ENCODE measurements at places on chromosomes 2 and 18.
A peak's percentile ranks its signal among the peaks of the same experiment; 100 is the strongest.

GRCh38 chr2:175903384-175903936 lies 98.6 kb downstream of the LNPK start:
- DNase-seq, result no peak

GRCh38 chr2:226984750-226985582 lies 149.1 kb downstream of the RHBDD1 start:
- peak; percentile 79 for DNase-seq

- DNase-seq, result no peak
Measured at GRCh38 chr2:67379048-67379447, 18.1 kb upstream of the ETAA1 start.

- no peak for DNase-seq
Measured at GRCh38 chr2:21103274-21103891, 20.4 kb upstream of the TDRD15 start.

- DNase-seq, result peak; percentile 37
Measured at GRCh38 chr2:216606551-216607276, 26.5 kb upstream of the IGFBP2 start.

DNA sequence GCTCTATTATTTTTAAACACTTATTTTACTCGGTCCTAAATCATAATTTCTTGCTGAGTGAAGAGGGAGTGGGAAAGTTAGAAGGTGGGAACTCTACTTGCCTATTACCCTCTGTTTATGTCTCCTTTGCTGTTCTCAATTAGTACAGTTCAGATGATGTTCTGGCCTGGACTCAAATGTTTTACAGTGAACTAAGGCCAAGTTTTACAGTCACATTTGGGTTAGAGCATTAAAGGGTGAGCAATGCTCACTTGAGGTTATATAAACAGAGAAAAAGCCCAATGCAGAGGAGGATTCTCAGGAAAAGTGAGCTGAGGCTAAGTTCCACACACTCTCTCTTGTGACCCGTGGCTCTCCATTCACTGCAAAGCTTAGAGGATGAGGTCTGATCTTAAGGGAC lies 52.4 kb downstream of the ITSN2 start:
- DNase-seq, result no peak

- no peak for DNase-seq
Measured at GRCh38 chr2:207228402-207228801, 62.7 kb upstream of the KLF7 start.

- DNase-seq, result peak; percentile 1
Measured at GRCh38 chr2:156687715-156688114, 251.5 kb downstream of the GPD2 start.

DNA sequence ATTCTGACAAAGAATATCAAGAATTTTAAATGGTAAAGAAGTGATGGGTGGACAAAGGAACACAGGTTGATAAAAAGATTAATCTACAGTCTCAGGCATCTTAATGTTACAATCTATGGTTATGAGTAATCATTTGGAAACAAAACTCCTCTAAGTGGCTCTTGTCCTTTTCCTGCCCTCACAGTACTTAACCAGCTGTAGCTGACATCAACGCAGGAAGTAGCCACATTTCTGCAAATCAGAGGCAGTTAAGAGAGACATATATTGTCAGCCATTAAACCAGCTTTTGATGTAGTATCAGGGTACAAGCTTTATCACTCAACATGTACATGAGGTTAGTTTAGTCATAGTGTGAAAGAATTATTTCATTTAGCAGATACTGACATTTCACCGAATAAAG lies 244.6 kb downstream of the NR4A2 start:
- peak; percentile 1 for DNase-seq

DNA sequence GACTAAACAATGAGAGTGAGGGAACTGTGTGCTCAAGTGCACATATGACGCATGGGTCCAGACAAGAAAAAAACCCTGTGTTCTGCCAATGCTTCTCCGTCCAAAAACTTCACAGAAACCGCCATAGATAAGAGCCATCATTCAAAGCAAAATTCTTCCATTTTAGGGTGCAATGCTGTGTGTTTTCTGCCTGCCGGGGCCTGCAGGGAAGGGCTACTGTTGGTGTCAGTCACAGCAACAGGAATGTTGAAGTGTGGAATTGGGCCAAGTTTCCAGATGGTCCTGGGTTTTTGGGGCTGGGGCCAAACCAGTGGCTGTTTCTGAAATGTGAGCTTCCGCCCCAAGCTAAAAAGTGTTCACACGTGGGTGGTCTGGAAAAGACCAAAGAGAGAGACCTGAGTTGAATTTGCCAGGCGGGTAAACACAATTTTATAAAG lies 677 bp upstream of the MC2R start:
- no peak for DNase-seq

DNA sequence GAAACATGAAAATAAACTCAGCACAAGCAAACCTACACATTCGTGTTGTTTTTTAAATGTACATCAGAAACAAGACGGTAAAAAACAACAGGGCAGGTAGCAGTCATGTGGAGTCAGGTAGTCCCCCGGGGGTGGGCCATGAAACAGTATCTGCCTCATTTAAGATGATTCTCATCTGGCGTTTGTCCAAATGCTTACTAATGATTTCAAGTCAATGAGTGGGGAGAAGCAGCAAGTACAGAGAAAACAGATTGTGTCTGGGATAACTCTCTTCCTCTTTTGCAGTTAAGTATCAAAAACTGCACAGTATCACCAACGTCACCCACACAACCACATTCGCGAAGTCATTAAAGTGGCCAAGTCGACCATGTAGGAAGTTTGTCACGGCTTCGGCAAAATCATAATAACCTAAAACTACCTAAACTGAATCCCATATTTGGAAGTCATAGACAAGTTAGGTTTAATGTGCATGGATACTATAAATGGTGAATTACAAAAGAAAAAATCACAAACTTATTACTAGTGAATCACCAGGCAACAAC lies 1.3 kb downstream of the LAPTM4A start:
- DNase-seq, result peak; percentile 76

DNA sequence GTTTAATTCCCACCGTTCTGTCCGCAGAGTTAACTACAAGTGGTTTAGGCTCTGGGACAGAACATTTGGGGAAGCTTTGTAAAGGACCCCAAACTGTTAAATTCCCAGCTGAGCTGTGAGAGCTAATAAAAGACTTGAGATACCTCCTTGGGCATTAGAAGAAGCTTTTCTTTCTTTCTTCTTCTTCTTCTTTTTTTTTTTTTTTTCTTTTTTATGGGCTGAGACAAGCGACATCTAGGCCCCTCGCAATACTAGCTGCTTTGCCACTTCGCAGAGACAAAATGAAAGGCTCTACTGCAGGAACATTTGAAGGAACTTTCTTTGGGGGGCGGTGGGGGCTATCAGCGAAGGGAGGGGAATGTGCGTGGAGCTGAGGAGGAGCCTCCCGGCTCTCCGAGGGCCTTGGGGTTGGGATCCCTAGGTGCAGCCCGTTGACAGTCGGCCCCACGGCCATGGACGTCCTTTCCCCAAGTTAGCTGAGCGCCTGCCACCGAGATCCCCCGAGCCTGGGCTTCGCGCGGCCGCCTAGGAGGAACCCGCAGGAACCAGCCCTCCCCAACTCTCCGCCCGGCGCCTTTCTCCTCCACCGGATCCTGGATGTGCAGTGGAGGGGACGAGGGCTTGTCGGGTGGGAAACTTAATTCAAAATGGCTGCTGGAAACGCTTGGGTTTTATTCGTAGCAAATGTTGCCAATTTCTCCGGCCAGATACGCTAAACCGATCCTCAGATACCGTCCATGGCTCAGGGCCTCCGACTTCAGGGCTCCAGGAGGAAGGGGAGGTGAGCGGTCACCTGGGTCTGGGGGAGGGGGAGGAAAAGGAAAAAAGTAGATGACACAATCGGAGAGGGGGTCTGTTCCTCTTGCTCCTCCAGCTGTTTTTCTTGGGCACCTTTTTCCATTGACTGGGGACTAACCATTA lies 4.2 kb downstream of the MEIS1 start:
- peak; percentile 45 for DNase-seq

DNA sequence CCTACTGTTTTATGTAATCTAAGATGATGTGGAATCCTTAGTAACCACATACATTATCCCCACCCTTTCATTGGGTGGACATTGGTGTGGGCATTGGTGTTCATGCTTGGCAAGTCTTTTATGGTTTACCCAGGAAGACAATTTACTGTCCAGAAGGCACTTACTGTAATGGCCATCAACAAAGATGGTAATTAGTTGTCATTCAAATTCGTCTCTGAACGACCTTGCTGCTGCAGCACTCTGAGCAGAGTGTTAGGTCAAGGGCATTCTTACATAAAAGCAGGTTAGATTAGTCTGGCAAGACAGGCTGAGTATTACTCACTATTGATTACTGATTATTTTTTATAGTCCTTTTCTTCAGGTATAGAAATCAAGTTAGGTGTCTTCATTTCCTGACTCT lies 447.9 kb downstream of the XIRP2 start:
- no peak for DNase-seq

DNA sequence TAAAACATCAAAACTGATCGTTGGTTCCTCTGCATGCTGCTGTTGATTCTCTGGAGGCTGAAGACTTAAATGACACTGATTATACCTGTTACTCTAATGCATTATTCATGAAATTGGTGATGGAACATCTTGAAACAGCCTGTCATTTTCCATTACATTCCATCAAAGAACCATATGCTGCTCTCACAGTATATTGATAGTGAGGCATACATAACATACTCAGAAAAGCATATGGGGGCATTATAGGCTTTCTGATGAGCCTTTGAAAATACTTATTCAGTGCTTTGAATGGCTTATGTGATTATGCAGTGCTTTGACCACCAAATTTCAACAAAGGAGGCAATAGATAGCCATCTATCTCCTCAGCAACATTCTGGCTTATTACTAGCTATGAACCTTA lies 392.1 kb downstream of the CDH19 start:
- no peak for DNase-seq

GRCh38 chr2:238598802-238599530 lies 172.2 kb downstream of the ASB1 start:
- DNase-seq, result no peak

- no peak for DNase-seq
Measured at GRCh38 chr18:3468833-3469232, 18.9 kb downstream of the TGIF1 start.

DNA sequence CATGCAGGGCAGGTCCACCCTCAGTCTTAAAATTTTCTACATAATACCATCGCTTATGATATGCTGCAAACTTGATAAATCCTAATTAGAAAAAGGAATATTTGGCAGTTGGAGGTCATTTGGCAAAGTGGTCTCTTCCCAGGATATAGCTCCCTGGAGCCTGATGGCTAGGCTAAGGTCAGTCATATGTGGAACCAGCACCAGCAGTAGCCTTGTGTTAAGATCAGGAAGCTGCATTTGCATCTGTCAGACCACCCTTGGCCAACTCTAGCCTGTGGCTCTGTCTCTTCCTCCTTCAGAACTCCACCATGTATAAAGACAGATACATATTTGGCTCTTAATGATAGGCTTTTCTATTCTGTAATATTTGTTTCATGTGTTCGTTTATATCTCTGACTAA lies 5.4 kb upstream of the HK2 start:
- DNase-seq, result no peak

DNA sequence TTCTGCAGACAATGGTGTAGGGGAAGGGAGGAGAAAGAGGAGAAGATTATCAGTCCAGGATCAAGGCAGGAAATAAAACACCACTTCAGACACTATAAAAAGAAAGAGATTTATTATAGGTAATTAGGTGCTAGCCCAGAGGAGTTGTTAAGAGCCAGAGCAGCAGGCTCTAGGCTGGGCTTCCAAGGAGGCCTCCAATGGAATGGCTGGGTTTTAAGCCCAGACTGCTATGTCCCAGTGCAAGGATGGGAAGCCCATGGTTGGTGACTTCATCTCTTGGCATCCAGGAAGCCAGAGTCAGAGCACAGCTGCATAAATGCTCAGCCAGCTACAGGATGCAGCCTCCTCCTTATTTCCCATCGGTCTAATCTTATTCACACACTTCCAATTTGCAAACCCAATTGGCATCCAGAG lies 95.6 kb downstream of the LAMA3 start:
- DNase-seq, result peak; percentile 87

DNA sequence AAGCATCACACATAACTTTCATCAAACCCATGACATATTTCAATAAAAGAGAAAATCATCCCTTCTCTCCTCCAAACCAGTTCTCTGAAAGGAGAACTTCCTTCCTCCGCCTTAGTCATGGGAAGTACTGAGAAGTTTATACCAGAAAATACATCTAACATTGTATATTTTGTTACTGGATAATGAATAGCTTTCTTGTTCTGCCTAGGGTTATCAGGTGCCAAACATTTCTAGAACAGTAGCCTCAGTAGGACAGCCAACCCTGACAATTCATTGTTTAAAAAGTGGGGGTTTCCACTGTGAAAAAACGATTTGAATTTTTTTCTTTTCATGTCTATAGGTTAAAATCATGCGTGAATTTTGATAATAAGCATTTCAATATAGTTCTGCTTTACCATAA lies 16.0 kb upstream of the DAW1 start:
- DNase-seq, result no peak

GRCh38 chr2:158637357-158637756 lies 157.8 kb upstream of the DAPL1 start:
- no peak for DNase-seq

DNA sequence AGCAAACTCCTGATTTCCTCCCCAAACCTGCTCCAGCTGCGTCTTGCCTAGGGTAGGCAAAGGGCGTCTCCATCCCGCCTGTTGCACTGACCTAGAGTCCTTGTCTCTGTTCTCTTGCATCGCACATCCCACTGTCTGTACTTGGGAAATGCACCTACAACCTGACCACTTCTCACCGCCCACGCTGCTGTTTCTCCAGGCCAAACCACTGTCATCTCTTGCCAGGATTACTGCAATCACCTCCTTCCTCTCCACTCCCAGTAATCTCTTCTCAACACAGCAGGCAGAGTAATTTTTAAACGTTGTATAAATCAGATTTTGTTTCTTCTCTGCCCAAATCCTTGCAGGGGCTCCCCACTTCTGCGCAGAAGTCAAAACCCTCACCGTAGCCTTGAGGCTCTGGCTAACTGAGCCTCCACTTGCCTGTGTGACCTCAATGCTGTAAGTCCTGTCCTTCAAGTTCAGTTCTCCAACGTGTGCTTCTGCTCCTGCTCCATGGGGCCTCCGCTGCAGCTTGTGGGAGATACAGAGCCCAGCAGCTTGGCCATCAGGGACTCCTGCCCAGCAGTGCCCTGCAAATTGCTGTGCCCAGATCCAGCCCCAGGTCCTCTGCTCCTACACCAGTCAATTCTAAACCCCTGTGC lies 27.7 kb upstream of the SEMA4C start:
- no peak for DNase-seq

GRCh38 chr2:240906911-240907590 lies 915 bp downstream of the CROCC2 start:
- no peak for DNase-seq

GRCh38 chr18:35590935-35591334 lies 9.4 kb downstream of the GALNT1 start:
- no peak for DNase-seq

GRCh38 chr18:37701967-37702366 lies 136.4 kb upstream of the CELF4 start:
- no peak for DNase-seq

- peak; percentile 76 for DNase-seq
Measured at GRCh38 chr2:221573430-221574230, 1.5 kb upstream of the EPHA4 start.

Data from fibroblast of skin of right quadriceps (primary cell).